ENCODE measurements at places on chromosomes 2 and 18. TPM values are rescaled to one million over a fixed set of nuclear protein-coding genes. Genes with fewer than 3 reads are reported as not detected.

GRCh38 chr18:765764-766549 lies 46.1 kb downstream of the YES1 start:
- peaks cover 7% of the 10 kb centered on the region for H3K36me3 ChIP-seq
- H3K4me1 ChIP-seq, result peaks cover 8% of the 10 kb centered on the region
- H3K27me3 ChIP-seq, result no peaks in the 10 kb centered on the region
- no peak overlapping the region for H3K27ac ChIP-seq

DNA sequence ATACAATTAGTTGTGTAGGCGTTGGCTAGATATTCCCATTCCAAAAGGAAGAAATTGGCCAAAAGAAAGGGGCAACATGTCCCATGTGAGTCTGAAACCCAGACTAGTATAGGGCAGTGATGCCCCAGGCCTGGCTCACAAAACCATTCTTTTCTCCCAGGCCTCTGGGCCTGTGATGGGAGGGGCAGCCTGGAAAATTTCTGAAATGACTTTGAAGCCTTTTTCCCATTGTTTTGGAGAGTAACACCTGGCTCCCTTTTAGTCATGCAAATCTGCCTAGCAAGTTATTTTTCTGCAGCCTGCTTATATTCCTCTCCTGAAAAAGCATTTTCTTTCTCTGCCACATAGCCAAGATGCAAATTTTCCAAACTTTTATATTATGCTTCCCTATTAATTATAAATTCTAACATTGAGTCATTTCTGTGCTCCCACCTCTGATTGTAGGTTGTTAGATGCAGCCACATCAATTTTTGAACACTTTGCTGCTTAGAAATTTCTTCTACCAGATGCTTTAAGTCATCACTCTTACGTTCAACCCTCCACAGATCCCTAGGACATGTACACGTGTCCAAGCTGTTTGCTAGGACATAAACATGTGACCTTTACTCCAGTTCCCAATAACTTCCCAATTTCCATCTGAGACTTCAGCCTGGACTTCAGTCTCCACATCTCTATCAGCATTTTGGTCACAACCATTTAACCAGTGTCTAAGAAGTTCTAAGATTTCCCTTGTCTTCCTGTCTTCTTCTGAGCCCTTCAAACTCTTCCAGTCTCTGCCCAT lies 76.1 kb upstream of the MC4R start:
- DNase-seq, result no peak
- no peaks in the 10 kb centered on the region for H3K36me3 ChIP-seq
- no peak overlapping the region for H3K27ac ChIP-seq
- no peaks in the 10 kb centered on the region for H3K27me3 ChIP-seq
- no peaks in the 10 kb centered on the region for H3K4me1 ChIP-seq

DNA sequence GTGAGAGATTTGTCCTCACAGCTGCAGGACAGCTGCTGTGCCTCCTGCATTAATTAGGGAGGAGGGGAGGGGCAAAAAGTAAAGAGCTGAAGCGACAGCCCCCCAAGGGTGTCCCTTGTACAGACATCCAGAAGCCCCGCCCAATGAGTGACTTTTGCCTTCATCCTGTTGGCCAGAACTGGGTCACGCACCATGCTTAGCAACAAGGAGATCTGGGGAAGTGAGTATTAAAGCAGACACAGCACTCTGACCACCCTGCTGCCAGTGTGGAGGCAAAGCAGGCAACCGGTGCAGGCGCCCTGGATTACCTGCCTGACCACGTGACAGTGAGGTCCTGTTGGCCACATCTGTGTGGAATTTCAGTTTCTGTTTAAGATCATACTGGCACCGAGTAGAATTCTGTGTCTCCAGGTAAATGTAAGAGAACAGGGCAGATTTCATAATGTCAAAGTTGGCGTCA lies 21.5 kb upstream of the BIN1 start:
- H3K27ac ChIP-seq, result no peak overlapping the region
- no peaks in the 10 kb centered on the region for H3K27me3 ChIP-seq
- peaks cover 23% of the 10 kb centered on the region for H3K4me1 ChIP-seq
- no peak for DNase-seq
- peaks cover under 1% of the 10 kb centered on the region for H3K36me3 ChIP-seq

TMEM37 gene
- 17.4 TPM for total RNA-seq

CYBRD1 gene
- 2.5 TPM for total RNA-seq

GRCh38 chr2:226755631-226756030 lies 44.0 kb downstream of the IRS1 start:
- H3K27ac ChIP-seq, result no peak overlapping the region
- peaks cover 13% of the 10 kb centered on the region for H3K4me1 ChIP-seq

- H3K4me1 ChIP-seq, result no peaks in the 10 kb centered on the region
- peaks cover 3% of the 10 kb centered on the region for H3K36me3 ChIP-seq
- H3K27ac ChIP-seq, result no peak overlapping the region
- no peaks in the 10 kb centered on the region for H3K27me3 ChIP-seq
Measured at GRCh38 chr2:235957251-235957650, 210.9 kb downstream of the GBX2 start.

LOXL3 gene
- 23.4 TPM for total RNA-seq

GRCh38 chr2:224948859-224949258 lies 93.4 kb downstream of the DOCK10 start:
- H3K27ac ChIP-seq, result no peak overlapping the region
- no peaks in the 10 kb centered on the region for H3K36me3 ChIP-seq
- no peaks in the 10 kb centered on the region for H3K4me1 ChIP-seq
- no peak overlapping the region for H3K4me3 ChIP-seq
- peaks cover 4% of the 10 kb centered on the region for H3K27me3 ChIP-seq

GRCh38 chr2:150710916-150711315 lies 223.4 kb upstream of the RND3 start:
- H3K36me3 ChIP-seq, result no peaks in the 10 kb centered on the region
- no peaks in the 10 kb centered on the region for H3K27me3 ChIP-seq
- no peak overlapping the region for H3K4me3 ChIP-seq

DNA sequence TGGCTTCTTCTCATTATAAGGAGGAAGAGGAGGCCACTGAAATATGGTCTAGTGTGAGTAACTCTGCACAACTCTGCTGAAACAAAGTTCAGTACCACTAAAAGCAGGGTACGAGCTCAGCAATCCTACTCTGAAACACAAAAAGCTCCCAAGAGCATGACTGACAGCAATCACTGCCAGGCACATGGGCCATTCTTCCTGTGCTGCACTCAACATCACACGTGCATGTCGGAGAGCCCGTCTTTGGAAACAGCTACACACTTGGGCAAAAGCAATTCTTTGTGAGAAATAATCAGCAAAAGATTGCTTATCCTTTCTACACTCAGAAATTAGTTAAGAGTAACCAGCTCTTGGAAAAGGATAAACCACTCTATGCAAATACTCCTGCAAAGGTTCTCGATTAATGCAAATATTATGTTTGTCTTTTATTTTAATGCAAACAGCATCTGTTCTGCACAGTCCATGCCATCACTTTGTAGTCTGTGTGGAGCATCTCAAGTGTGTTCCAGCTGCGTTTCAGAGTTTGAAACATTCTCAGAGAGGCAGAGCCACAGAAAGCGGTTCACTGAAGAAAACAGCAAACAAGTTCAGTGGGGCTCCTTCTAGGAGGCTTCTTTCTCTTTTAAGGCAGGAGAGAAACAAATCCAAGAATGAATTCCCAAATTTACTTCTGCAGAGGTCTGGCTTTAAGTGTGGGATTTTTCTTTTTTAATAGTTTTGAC lies 145.0 kb downstream of the HDAC4 start:
- peaks cover 16% of the 10 kb centered on the region for H3K36me3 ChIP-seq
- no peak overlapping the region for H3K27ac ChIP-seq
- DNase-seq, result no peak
- H3K27me3 ChIP-seq, result no peaks in the 10 kb centered on the region
- peaks cover 2% of the 10 kb centered on the region for H3K4me1 ChIP-seq

DNA sequence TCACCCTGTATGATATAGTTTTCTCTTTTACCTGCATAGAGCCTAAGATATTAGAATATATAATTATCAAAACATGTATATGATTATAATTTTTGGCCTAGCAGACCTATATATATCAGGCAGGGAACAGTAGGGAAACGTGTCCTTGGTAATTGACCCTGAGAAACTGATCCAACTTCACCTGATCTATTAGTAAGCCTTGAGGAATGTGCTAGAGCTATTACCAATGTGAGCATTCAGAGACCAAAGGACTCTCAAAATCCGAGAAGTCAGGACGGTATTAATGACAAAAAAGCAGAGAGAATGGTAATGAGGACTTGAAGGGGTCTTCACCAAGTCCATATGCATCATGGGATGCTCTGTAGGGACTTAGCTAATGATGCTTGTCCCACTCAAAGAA lies 571.9 kb downstream of the CPS1 start:
- H3K27me3 ChIP-seq, result no peaks in the 10 kb centered on the region
- H3K4me3 ChIP-seq, result no peak overlapping the region
- no peak for DNase-seq
- H3K27ac ChIP-seq, result no peak overlapping the region
- H3K36me3 ChIP-seq, result no peaks in the 10 kb centered on the region
